Peyer's patch (tissue), 4 donors: ENCODE measurements at places on chromosomes 1 and 21.

DNA sequence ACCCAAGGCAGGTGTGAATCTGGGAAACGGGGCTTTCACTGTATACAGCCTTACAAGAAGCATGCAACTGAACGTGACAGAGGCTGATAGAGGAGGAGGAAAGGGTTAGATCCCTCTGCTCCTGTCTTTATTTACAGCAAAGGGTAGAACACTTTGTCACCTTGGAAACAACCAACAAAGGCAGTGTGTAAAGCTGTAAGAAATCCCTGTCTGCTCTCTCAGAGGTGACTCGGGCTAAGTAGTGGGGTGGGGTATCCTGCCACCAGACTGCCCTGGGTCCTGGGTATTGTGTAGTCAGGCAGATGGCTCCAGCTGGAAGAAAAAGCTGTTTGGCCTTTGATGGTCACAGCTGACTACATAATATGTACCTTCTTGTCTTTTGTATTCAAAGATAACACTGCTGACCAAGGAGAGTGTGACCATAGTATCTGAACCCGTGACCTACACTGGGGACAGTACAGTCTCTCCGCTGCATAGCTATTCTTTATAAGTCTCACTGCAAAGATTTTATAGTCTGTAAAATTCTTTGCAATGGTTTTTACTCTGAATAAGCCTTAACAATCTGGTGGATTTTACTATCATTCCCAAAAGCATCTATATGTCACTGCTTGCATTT is 22.1 kb upstream of the POU2F1 start:
- DNase-seq: no peak

DNA sequence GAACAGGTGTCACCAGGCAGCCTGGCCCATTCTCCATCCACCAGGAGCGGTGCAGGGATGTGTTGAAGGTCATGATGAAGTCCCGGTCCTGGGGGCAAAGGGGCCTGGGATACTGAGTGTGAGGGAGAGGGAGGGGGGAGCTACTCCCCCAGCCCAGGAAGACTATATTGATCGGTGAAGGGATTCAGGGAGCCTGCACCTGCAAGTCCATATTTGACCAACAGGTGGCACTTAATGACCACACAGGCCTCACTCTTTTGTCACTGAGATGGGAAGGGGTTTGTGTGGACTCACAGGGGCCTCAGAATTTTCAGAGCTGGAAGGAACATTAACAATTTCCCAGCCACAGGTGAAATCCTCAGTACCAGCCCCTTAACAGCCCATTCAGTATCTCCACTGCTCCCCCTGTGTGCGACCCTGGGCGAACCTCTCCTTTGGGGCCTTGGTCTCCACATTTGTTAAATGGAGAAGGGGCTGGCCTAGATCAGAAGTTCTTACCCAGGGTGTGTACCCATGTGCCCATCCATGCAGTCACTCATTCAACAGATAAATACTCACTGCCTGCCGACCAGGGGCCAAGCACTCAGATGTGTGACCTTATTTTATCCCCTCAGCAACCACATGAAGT is 55.6 kb downstream of the NKAIN1 start:
- DNase-seq: no peak

DNA sequence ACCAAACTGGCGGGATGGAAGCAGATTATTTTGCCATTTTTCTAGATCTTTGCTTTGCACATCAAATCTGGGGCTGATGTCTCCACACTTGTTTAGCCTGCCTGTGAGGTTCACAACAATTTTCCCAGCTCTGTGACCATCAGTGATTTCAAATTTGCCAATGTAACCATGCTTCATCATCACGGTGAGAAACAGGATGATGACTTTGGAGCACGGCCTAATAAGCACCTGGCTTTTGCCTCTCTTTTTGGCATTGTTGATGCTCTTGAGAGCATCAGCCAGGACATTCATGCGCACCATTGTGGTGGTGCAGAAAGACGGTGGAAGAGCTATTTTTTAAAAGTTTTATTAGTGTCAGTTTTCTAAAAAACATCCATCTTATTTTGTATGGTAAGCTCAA is 50.1 kb downstream of the IARS2 start:
- no peak for DNase-seq

DNA sequence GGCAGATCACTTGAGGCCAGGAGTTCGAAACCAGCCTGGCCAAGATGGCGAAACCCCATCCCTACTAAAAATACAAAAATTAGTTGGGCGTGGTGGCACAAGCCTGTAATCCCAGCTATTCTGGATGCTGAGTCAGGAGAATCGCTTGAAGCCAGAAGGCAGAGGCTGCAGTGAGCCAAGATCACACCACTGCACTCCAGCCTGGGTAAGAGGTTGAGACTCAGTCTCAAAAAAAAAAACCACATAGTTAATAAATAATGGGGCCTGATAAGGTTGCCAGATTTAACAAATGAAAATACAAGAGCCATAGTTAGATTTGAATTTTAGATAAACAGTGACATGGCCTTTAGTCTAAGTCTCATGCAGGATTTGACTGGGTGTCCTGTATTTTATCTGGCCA is 175.7 kb downstream of the ZZZ3 start:
- no peak for DNase-seq

- no peak for DNase-seq
Observed at GRCh38 chr1:33050221-33051076, 13.8 kb upstream of the AK2 start.

- no peak for DNase-seq
Observed at GRCh38 chr1:41806472-41807155, 112.1 kb downstream of the HIVEP3 start.

- DNase-seq: no peak
Observed at GRCh38 chr1:167977245-167977644, 40.4 kb upstream of the MPC2 start.

- DNase-seq: peak; percentile 52
Observed at GRCh38 chr1:162213281-162213912, 143.9 kb downstream of the NOS1AP start.

DNA sequence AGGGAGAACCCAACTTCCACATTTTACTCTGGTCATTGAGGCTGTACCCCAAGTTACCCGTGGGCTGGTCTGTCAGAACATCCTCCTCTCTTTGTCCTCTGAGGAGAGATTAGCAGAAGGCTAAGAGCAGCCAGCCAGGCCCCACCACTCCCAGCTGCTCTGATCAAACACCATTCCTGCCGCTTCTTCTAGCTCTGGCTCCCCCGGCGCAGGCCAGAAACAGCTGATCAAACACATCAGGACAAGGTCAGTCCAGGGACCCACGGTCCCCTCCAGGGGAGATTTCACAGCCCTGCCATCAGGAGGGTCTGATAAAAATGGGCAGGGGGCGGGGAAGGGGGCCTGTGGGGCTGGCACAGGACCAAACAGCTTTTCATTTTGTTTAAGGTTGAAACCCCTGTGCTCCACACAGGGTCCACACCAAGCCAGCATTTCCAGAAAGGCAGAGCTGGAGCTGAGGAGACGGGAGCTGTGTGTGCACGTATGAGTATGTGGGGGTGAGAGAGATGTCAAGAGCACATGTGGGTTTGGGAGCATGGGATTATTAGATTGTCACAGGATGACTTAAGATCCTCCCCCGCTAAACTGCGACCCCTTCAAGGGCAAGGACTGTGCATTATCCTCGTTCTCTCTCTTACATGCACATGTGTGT is 29.9 kb upstream of the EPHA8 start:
- peak; percentile 30 for DNase-seq

- no peak for DNase-seq
Observed at GRCh38 chr1:239274242-239274830, 112.0 kb upstream of the CHRM3 start.

- peak; percentile 67 for DNase-seq
Observed at GRCh38 chr1:110870721-110871388, 2.1 kb upstream of the CD53 start.

DNA sequence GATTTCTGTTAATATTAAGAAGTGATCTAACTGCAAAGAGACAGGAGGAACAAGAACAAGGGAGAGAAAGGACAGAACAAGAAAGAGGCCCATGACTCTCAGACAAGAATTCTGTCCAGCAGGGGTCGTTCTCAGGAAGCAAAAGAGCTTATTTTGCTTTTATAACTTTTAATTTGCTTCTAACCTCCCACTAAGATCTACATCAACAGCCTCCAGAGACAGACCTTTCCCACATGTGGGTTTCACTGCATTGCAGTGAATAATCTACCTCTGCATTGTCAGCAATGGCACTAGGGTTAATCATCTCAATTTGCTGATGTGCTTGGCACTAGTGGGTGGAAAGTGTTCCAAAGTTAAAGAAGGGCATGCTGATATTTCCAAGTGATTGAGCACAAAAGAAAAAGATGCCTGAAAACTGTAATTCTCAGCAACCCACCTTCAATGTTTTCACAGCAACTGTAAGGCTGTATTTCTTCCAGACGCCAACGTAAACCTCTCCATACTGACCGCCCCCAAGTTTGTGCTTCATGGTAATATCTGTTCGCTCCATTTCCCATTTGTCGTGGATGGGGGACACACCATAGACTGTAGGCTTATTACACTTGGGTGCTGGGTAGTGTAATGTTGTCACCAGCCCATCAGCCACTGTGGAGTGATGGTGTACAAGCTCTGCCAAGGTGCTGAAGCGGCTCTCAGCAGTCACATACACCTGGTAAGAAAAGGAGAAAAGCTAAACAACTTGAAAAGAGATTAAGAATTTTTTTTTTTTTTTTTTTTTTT is 39.5 kb downstream of the TOR3A start:
- peak; percentile 29 for DNase-seq
